ENCODE measurements at places on chromosomes 11 and 22.

- DNase-seq, result no peak
These were observed at the start of gene PAMR1 for GRCh38 chr11:35525501-35526175. Gene PAMR1, minus strand, starts transcription at chr11:35525616. Its CDS starts 31 bp downstream, at chr11:35525585.

GRCh38 chr11:86720546-86720945 lies 48.1 kb upstream of the ME3 start:
- no peak for DNase-seq

- DNase-seq, result no peak
These were observed 110.9 kb upstream of the GRK3 start for GRCh38 chr22:25453557-25453956.

- no peak for DNase-seq
These were observed 33.5 kb upstream of the FCHSD2 start for GRCh38 chr11:73175551-73176144.

- DNase-seq, result no peak
These were observed 504.1 kb downstream of the NELL1 start for GRCh38 chr11:21173476-21173875.
